Fibroblast of the conjunctiva (primary cell): ENCODE measurements at places on chromosomes 6 and 20.

GRCh38 chr20:22071841-22072240 lies 366.4 kb downstream of the PAX1 start:
- DNase-seq, result no peak

DNA sequence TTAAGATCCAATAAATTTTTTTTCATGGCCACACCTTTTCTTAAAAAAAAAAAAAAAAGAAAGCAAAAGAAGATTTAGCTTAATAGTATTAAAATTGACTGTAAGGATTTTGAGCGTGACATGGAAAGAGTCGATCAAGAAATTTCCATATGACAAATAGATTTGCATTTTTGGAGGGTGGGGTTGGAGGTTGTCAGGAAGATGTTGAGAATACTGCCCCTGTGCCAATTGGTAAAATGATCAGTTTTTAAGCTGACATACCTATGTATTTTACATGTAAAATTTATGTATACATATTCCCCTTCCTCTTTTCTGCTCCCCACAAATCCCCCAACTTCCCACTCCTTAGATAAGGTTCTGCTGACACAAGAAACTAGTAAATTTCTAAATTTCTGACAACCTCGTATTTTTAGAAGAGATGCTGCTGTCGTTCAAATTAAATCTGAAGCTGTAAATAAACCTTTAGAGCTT lies 520.9 kb downstream of the CD83 start:
- DNase-seq, result no peak

DNA sequence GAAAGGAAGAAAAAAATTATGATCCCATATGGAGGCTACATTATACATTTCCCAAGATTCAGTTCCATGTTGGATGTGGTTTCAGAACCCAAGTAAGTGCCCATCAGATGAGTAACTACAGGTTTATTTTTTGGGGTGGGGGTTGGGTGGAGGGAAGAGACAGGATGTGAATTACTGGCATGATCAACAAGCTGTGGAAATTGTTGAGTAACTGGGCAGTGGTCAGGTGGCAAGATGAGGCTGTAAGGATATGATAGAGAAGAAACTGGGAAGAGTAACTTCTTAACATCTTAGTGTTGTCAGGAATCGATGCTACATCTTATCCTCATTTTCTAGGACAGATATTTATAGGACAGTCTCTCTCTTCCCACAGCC lies 153.5 kb downstream of the CFAP61 start:
- DNase-seq, result no peak

DNA sequence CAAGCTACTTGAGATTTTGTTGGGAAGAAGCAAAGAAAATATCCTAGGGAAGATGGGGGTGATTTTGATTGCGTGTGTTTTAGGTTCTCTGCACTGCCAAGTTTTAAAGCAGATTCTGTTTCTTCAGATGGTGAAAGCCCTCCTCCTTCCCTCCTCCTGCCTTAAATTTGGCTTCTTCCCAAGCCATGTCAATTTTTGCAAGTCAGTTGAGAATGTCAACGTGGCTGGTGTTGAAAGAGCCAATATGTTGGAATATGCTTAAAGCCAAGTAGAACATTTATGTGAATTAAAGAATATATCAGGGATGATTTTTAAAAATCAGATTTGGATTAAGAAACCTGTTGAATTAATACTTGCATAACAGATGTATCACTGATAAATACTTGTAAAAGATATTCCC lies 270.8 kb downstream of the ARID1B start:
- DNase-seq, result peak; percentile 42
